ENCODE measurements at places on chromosomes 7 and 10.

GRCh38 chr7:29435167-29435566 is 128.5 kb upstream of the PRR15 start:
- DNase-seq, result no peak

GRCh38 chr10:73182568-73182967 is 14.6 kb downstream of the FAM149B1 start:
- DNase-seq, result no peak

GRCh38 chr7:78279032-78279431 is 480.5 kb downstream of the PHTF2 start:
- DNase-seq, result no peak

- DNase-seq, result no peak
Observed at GRCh38 chr10:31808258-31809218, 120.1 kb downstream of the ARHGAP12 start.

DNA sequence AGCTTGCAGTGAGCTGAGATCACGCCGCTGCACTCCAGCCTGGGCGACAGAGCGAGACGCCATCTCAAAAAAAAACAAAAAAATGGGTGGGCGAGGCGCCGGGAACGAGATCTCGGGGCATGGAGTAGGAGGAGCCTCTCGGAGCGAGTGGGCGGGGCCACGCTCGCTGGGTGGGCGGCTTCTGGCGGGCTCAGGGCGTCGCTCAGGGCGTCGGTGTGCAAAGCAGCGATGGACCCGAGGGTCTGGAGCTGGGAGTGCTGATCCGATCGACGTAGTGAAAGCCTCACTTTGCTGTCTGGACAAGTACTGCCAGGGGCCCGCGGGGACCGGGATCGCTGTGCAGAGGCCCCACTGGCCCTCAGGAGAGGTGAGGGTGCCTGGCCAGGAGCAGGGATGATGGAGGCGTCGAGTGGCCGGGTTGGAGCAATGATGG is 22.6 kb upstream of the AMZ1 start:
- no peak for DNase-seq

GRCh38 chr7:24127930-24128329 is 156.1 kb upstream of the NPY start:
- no peak for DNase-seq

- DNase-seq, result no peak
Observed at GRCh38 chr10:60429084-60429849, 39.6 kb upstream of the ANK3 start.

DNA sequence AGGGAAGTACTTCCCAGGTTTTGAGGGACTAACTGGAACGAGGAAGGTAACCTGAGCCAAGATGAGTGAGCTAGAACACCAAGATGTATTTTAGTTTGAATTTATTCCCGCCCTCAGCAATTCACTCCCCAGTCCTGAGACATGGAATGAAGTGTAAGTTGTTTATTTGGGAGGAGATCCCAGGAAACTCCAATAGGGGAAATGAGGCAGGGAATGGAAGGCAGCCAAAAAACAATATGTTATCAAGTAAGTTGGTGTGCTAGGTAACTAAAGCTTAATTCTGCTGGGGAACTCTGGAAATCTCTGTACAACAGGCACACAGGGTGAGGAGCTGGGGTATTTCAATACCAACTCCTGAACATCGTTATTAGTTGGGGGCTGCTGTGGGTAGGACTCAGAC is 189.7 kb upstream of the HDAC9 start:
- DNase-seq, result no peak

DNA sequence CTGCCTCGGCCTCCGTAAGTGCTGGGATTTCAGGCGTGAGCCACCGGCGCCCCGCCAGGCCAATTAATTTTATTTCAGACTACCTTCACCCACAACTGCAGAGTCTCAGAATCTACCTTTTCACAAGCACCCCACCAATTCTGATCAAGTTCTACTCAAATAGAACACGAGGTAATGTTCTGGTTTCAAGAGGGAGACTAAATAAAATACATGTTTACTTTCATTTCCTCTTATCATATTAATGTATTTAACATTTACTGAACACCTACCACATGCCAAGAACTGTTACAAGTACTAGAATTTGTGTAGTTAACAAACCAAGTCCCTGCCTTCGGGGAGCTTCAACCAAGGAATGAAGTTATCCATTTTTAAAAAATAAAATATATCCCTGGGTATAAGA is 25.5 kb upstream of the RGS10 start:
- DNase-seq, result no peak

- DNase-seq, result no peak
Observed at GRCh38 chr10:59991661-59992060, 85.3 kb upstream of the CCDC6 start.

GRCh38 chr10:126475074-126475691 is 86.9 kb upstream of the ADAM12 start:
- no peak for DNase-seq

DNA sequence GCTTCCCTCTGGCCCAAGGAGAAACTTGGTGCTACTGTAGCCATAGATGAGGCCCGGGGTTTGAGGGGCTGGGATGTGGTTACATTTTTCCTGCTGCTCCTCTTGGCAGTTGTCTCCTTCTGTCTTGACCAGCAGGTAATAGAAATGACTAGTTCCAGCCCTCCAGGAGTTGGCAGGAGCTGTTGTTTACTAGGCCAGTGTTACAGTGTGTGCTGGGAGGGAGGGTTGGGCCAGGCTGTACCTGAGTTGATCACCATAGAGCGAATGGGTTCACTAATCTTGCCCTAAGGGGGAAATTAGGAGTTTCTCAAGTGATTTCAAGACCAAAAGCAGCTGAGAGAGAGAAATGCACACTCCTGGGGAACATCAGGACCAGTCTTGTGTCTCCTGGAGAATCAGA is 34.9 kb downstream of the PAX2 start:
- DNase-seq, result no peak

DNA sequence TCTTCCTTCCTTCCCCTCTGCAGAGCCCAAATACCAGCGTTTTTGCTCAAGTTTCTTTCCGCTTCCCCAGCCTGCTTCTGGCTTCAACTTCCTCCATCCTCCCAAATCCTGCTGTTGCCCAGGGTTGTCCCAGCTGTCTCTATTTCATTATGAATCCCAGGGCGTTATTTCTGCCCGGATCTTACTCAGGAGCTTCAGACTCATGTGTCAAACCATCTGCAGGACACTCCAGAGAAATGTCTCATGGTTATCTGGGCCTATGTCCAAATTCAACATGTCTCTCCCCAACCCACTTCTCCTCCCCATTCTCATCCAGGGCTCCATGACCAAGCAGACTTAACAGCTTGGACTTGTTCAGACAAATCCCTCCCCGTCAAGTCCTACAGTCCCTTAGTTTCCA is 15.6 kb downstream of the ARHGAP22 start:
- DNase-seq, result no peak

- no peak for DNase-seq
Observed at GRCh38 chr7:134187893-134188292, 60.8 kb downstream of the LRGUK start.

- no peak for DNase-seq
Observed at GRCh38 chr7:128135159-128135514, 103.9 kb upstream of the LRRC4 start.

GRCh38 chr7:113804475-113805095 is 114.2 kb downstream of the PPP1R3A start:
- no peak for DNase-seq

- no peak for DNase-seq
Observed at GRCh38 chr10:44898665-44899064, 12.5 kb upstream of the TMEM72 start.

GRCh38 chr7:19754521-19755116 is 18.8 kb downstream of the TMEM196 start:
- no peak for DNase-seq

DNA sequence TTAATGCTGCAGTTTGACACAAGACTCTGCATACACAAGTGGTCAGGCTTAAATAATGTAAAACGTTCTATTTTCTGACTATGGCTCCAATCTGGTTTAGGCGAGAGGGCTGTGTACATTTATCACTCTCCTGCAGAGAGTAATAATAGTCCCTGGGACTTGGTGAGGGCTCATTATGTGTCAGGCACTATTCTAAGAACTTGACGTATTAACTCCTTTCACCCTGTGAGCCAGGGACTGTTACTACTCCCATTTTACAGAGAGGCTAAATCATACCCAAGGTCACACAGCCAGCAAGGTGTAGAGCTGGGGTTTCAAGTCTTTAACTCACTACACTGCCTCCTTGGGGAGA is 187.2 kb upstream of the LYZL2 start:
- DNase-seq, result no peak

DNA sequence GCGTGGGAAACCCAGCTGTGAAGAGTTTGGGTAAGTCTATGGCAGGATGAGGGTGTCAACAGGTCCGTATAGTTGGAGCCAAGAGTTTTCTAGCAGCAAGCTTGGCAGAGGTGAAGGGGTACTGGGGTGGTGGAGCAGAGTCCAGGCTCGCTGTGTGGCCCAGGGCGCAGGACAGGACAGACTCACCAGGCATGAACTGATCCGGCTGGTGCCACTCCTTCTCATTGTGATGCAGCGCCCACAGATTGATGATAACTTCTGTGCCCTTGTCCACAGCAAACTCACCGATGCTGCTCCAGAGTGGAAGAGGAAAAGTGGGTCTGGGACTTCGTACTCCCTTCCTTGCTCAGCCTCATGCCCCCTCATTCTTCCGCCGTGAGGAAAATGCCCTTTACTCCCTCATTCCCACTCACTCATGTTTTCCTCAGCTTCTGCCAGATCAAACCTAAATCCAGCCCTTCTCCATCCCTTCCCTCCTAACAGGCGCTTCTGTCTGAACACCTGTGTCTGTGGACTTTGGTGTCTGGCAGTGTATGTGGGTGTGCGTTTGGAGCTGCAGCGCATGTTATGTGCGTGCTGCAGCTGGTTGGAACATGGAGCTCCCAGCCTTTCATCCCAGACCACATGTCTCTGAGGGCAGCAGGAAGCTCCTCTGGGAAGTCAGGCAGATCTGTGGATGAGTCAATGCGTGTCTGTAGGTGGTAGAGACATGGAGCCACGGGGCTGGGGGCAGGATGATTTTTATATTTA is 5.7 kb downstream of the CYP17A1 start:
- no peak for DNase-seq

- no peak for DNase-seq
Observed at GRCh38 chr7:2628130-2628482, 3.7 kb upstream of the TTYH3 start.

GRCh38 chr7:85322252-85322651 is 135.4 kb upstream of the SEMA3D start:
- DNase-seq, result no peak

DNA sequence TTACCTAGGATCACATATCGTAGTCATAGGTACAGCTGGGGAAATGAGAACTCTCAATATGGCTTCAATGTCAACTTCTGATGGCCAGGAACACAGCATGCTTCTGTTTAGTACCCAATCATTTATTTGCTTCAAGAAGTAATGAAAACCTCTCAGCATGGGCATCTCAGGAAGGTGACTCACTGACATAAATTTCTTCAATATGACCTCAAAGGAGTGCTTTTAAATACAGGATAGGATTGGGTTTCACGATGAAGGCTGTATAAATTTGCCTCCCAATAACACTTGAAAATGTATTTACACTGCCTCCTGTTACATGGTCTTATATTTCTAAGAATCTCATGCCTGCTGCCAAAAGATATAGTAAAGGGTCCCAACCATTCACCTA is 15.1 kb downstream of the ITGA8 start:
- DNase-seq, result no peak

GRCh38 chr7:102891693-102892261 is 21.0 kb upstream of the LRRC17 start:
- DNase-seq, result no peak

DNA sequence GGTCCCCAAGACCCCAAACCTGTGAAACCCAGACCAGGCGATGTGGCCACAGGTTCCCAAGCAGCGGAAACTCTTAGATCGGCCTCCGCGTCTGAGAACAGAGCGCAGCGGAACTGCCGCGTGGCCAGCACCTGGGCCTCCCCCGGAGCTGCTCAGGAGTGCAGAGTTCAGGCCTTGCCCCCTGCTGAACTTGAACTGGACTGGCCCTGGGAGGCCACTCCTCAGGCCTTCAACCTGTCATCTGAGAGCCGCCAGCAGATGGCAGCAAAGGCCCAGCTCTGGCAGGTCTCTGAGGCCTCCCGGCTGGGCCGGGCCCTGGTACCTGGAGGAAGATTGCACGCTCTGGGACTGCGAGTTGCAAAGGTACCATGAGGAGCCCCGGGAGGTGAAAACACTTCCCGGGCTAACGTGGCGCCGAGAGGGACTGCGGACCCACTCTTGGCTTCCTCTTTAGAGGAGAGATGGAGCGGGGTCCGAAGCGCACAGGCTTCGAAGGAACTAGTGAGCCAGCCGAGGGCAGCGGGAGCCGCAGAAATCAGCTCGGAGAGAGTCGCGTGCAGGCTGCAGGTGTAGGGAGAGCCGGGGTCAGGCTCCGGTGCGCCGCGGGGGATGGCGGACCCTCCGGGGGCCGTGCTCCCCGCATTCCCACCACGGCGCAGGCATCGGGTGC is 89.2 kb downstream of the PAXIP1 start:
- DNase-seq, result peak; percentile 71

DNA sequence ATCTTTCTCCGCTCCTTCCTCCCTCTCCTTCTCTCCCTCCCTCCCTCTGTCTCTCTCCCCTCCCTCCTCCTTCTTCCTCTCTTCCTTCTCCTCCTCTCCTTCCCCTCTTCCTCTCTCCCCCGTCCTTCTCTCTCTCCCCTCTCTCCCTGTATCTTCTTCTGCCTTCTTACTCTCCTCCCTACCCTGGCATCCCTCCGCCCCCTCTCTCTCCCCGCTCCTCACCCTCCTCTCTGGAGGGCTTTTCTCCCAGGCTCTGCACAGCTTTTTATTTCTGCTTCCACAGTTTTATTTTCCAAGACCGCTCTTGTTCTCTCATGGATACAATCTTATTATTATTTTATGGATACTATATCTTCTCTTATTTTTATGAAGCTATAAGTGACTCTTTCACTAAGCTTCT is 32.6 kb downstream of the AP5Z1 start:
- no peak for DNase-seq

GRCh38 chr10:12922117-12922900 is 79.2 kb downstream of the CCDC3 start:
- DNase-seq, result no peak

DNA sequence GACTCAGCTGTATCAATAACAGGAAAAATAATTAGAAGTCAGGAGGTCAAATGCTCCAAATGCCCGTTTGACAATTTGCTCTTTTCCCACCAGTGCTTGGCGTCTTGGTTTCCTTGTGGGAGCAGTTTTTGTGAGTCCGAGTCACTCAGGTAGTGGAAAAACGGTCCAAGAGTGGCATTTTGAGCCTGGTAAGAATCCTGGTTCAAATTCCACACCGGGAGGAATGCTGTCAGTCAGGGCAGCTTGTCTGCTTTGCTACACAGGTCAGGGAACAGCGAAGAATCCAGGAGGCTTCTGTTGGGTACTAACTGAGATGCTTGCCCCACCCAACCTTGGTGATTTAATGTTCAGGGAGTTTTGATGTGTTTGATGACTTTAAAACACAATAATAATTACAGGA is 209.5 kb downstream of the HERPUD2 start:
- DNase-seq, result no peak

DNA sequence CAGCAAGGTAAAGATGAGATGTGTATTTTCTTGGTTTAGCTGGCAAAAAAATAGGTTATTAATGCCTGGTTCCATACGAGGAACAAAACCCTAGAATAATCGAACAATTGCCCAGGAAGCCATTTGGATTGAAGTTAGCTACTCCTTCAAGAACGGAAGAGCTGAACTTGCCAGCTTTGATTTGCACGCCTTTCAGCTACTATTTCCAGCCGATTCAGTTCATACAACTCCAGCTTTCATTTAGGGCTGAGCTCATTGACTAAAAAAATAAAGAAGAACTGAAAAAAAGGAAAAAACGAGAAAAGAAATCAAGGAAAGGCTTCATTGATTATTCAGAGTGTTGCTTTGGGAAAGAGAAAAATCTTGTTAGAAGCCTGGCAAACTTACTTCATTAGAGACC is 60.4 kb downstream of the PTN start:
- DNase-seq, result no peak
